ENCODE measurements at places on chromosomes 2 and 18.

GRCh38 chr18:59910967-59911366, 11.2 kb downstream of the PMAIP1 start:
- DNase-seq = no peak

DNA sequence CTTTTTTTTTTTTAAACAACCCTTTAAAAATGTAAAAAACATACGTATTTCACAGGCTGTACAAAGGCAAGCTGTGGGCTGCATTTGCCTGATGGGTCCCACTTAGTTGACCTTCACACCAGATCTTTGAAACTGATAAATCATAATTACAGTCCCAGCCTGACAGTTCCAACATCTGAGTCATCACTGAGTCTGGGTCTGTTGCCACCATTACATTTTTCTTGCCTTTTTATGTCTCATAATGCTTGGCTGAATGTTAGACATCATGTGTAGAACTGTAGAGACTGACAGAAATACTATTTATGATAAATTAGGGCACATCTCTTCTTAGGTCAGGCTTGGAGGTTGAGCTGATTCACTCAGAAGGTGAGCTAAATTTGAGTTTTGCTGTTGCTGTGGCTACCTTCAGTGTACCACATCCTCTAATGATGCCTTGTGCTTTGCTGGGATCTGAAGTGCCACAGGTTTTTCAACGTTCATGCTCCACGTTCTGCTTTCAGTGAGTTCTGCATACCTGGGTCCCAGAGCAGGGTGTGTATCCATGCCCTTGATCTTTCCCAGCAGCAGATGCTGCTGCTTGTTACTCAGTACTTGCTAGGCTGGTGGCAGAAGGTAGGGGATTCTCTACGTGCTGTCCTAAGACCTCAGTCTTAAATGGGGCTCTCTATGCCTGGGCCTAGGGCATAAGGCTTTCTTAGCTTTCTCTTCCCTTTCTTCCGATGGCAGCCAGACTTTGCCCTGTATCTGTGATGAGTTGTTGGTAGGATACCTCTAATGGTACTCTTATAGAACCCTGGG, 160.6 kb upstream of the SMAD7 start:
- no peak for DNase-seq

DNA sequence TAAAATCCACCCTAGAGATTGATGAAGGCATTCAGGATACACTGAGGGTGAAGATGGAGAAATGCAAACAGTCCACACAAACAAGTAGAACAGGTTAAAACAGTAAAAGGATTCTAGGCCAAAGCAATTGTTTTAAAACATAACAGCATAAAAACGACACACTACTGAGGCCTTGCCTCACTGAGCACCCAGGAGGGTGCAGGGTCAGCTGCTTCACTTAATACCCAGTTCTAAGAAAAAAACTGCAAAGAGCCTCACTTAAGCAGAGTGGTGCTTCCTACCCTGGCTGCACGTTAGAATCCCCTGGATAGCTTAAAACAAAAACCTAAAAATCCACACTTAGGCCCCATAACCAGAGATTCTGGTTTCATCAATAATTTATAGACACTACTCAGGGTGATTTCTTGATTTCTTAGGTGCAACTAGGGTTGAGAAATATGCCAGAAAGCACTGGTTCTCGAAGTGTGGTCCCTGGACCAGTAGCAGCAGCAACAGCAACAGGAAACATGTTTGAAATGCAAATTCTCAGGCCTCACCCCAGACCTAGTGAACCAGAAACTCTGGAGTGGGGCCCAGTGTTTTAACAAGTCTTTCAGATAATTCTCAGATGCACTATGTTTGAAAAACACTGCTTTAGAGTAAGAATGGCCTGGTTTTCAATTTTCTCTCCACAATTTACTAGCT, 279.1 kb downstream of the ZEB2 start:
- no peak for DNase-seq

GRCh38 chr2:199471443-199472057, 13.8 kb upstream of the SATB2 start:
- DNase-seq = peak; percentile 54

DNA sequence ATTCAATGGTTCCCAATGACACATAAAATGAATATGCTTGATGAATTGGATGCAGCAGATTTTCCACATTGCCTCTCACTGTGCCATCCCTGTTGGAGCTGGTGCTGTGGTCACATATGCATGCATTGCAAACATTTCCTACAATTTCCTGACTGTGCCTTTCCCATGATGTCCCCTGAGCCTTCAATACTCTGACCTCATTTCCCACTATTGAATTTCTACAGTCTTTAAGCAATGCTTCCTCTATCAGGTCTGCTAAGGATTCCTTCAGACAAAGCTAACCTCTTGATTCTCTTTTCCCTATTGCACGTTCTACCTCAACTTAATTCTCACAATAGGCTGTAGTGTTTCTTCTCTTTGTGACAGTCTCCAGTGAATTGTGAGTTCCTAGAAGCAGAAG, 342.5 kb upstream of the CRIM1 start:
- DNase-seq = no peak

GRCh38 chr18:6683112-6683876, 46.2 kb upstream of the ARHGAP28 start:
- DNase-seq = no peak
